Stimulated activated CD8-positive, alpha-beta memory T cell treated with anti-CD3 and anti-CD28 coated beads, Interleukin-7, amount 100 ng/mL, for 24 hours (primary cell): ENCODE measurements at places on chromosomes 3 and 15.

DNA sequence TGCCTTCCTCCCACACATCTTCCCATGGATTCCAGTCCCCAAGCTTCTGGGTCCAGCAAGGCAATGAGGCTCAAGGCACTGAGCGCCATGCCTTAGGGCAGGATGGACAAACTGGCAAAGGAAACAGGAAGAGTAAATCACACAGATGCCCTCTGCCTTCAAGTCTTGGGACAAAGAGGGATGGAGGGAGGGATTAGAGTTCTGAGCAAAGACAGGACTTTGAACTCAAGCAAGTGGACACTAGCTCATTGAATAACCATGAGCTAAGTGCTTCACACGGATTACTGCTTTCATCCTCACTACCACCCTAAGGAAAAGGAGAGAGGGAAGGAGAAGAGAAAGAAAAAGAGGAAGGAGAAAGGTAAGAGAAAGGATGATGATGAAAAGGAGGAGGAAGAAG lies 7.6 kb upstream of the THBS1 start:
- no peak for DNase-seq

DNA sequence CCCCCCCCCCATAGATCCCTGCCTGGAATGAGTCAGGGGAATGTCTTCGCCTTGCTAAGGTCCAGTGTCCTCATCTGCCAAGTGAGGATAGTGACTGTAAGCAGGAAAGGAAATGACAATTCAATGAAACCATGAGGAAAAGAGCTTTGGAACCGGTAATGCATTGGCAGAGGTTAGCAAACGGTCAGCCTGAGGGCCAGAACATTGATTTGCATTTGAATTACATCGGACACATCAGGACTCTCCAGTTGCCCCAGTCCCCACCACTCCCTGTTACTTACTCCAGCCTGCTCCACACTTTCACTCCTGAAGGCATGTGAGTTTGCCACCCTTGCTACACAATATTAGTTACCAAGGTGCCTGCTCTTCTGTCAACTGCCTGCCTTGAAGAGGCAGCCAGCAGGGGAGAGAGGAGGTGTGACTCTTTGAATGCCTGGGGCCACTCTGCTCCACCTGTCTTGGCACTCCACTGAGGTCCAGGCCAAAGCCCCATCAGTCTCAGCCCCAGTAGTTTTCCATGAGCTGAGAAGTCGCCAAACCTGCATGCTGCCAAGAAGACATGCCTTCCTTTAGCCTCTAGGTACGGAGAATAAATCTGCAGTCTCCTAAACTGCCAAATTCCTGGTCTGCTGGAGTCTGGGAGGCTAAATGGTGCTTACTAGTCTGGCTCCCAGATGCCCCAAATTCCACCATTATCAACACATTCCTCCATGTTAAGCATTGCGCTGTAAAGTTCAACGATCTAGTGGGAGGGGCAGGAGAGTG lies 191.7 kb upstream of the TLE3 start:
- DNase-seq = no peak

- no peak for DNase-seq
Measured at GRCh38 chr3:193827040-193827669, 234.1 kb downstream of the OPA1 start.

DNA sequence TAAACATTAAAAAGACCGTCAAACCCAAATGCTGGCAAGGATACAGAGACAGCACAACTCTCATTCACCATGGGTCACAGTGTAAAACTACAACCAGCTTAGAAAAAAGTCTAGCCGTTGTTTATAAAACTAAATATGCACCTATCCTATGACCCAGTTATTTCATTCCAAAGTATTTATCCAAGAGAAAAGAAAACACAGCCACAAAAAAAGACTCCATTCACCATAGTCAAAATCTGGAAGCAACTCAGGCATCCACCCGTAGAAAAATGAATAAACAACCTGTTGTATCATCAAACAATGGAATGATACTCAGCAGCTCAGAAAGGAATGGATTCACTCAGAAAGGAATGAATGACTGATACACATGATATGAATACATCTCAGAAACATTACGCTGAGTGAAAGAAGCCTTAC lies 28.6 kb downstream of the PLD1 start:
- no peak for DNase-seq

- DNase-seq = no peak
Measured at GRCh38 chr15:53974813-53975212, 3.4 kb upstream of the UNC13C start.

DNA sequence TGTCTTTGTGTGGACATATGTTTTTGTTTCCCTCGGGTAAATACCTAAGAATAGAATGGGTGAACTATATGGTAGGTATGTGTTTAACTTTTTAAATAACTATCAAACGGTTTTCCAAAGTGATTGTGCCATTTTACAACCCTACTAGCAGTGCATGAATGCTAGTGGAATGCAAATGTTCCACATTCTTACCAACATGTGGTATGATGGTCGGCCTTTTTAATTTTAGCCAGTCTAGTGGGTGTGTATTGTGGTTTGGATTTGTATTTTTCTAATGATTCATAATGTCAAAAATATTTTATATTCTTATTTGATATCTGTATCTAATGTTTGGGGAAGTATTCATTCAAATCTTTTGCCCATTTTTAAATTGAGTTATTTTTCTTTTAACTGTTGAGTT lies 68.2 kb upstream of the SMAD3 start:
- DNase-seq = no peak

DNA sequence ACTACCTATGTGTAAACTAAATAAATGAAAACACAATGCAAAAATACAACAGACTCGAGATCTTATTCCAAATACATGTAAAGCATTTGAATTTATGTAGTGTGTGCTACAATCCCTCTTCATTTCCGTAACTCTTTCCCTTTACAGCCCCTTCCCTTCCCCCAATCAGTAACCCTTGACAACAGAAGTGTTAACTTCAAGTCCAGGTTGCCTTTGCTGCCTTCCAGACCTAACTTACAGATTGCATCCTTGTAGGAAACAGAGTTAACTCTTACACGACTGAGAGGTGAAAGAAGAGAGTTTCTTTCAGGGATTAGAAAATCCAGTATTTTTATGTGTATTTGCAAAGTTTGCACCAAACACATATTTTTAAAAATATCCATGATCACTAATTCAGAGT lies 1.4 kb upstream of the ROBO1 start:
- DNase-seq = no peak

- DNase-seq = no peak
Measured at GRCh38 chr3:59865351-59865750, 815.5 kb upstream of the CFAP20DC start.

DNA sequence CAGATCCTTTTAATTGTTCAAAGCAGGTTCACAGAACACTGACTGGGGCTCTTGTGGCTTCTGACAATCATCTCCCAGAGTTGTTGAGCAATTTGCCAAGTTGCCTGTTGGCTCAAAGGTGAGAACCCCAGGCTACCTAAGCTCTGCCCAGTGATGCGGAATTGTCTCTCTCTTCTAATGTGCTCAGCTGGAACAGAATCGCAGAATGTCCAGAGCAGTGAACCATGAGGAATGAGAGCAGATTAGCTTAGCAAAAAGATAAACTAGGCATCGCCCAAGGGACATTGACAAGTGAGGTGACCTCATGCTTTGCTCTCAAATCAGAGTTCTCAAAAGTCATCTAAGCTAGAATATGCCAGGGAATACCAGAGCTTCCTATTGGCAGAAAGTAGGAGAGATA lies 148.1 kb downstream of the WDR76 start:
- DNase-seq = no peak

DNA sequence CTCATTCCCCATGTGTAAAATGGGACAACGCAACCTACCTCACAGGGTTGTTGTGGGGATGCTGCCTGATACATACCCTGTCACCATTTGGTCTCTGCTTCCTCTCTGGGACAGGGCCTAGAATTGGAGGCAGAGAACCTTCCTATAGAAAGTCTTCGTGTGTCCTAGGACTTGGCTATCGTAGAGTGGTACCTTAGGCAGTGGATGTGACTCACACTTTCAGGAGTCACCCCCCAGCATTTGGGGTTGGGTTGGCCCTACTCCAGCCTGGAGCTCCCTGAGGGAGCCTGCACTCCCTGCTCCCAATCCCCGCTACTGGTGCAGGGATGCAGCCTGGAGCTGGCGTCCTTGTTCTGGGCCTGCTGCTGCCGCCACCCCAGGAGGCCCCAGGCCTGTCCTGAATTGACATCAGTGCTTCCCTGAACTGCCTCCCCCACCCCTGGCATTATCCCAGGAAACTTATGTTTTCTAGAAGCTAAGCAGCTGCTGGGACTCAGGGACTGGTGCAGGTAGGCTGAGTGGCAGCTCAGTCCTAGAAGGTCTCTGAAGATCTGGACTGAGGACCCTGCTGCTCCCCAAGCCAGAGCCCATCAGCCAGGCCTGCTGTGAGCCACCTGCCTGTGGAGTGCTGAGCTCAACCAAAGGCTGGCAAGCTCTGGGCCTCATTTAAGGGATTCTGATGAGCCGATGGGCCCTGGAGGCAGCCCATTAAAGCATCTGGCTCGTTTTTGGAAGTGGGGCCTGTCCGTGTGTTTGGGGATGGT lies 9.9 kb downstream of the C15orf39 start:
- DNase-seq = no peak

- no peak for DNase-seq
Measured at GRCh38 chr3:123424321-123424998, 24.4 kb downstream of the ADCY5 start.

GRCh38 chr3:58144478-58145325 lies 66.1 kb downstream of the DNASE1L3 start:
- DNase-seq = no peak

- no peak for DNase-seq
Measured at GRCh38 chr15:63353261-63353660, 28.4 kb downstream of the CA12 start.

GRCh38 chr15:80241508-80241907 lies 10.5 kb downstream of the CTXND1 start:
- DNase-seq = no peak

GRCh38 chr3:95705786-95706418 lies 1108.5 kb upstream of the EPHA6 start:
- no peak for DNase-seq

- DNase-seq = no peak
Measured at GRCh38 chr3:20787005-20787404, 601.0 kb upstream of the SGO1 start.

DNA sequence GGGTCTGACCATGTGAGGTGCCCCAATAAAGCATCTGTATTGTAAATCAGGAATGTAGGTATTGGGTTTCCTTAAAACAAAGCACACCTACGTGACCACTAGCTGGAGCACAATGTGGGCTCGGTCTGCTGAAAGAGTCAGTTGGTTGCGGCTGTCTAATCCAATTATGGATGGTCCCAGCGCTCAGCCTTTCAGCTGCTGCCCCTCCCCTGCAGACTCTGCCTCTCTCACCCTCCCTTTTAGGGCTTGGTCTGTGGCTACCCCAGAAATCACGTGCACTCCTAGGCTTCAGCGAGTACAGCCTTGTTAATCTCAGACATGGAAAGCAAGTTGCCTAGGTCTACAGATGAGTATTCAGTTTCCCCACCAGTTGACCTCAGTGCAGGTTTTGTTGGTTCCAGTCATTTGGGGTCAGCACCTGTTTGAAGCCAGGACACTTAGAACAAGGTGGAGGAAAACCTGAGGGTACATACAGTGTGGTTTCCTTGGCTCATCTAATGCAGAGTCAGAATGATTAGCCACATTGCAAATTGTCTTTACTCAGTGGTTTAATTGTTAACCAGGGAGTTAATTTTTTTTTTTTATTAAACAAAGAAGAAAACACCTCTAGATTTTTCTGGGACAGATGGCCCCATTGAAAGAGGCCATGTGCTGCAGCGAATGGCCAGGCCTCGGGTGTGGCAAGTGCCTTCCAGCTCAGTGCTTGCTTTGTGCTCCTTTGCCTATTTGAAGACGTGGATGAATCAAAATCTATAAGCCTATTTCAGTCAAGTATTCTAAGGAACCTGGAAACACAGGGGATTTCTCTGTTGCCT lies 137.7 kb downstream of the IGF1R start:
- no peak for DNase-seq

- DNase-seq = no peak
Measured at GRCh38 chr15:100038736-100039135, 303.0 kb downstream of the ADAMTS17 start.

GRCh38 chr3:196440041-196440537 lies 7.9 kb upstream of the UBXN7 start:
- DNase-seq = no peak

- no peak for DNase-seq
Measured at GRCh38 chr3:140347151-140347550, 330.7 kb upstream of the TRIM42 start.

- DNase-seq = no peak
Measured at GRCh38 chr3:42300013-42300412, 34.0 kb upstream of the CCK start.

DNA sequence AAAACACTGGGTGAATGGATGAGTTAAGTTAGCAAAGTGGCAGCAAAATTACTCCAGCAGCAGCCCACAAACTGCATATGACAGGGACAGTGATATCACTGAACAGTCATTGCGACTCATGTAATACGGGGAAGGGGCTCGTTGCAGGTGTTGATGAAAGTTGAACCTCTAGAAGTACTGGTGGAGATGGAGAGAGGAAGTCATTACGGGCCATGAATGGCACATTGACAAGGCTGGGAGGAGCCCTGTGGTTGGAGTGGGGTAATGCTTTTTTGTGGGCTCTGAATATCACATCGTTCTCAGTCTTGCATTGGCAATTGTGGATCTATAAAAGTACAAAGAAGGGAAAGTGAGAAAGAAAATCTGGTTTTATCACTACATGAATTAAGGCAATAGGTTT lies 278.1 kb downstream of the ZPLD1 start:
- DNase-seq = no peak
